ENCODE measurements at places on chromosomes 7 and 10. TPM values are rescaled to one million over a fixed set of nuclear protein-coding genes. Genes with fewer than 3 reads are reported as not detected.

DNA sequence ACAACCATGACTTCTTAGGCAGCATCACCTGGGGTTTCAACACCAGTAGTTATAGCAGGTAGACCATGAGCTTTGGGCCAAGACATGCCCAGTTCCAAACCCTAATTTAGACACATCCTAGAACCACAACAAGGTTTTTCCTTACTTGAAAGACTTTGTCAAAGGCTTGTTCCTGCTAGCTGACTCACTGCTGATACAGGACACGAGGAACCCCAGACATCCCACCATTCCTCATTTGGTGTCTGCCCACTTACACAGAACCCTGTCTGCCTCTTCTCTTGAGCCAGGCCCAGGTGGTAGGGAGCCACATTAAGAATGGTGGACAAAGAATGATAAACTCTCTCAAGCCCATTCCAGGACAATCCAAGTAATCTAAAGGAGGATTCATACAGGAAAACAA, 109.0 kb downstream of the CCDC71L start:
- H3K36me3 ChIP-seq = no peaks in the 10 kb centered on the region
- H3K27ac ChIP-seq = no peak overlapping the region
- no peak for DNase-seq
- no peak overlapping the region for H3K4me3 ChIP-seq
- no peaks in the 10 kb centered on the region for H3K27me3 ChIP-seq

GRCh38 chr10:128123846-128124245, 2.4 kb downstream of the MKI67 start:
- H3K4me3 ChIP-seq = no peak overlapping the region
- peaks cover 6% of the 10 kb centered on the region for H3K4me1 ChIP-seq
- no peak for DNase-seq

- no peak overlapping the region for H3K4me3 ChIP-seq
- no peaks in the 10 kb centered on the region for H3K27me3 ChIP-seq
- H3K4me1 ChIP-seq = no peaks in the 10 kb centered on the region
- no peak for DNase-seq
These were observed 144.9 kb downstream of the PAXIP1 start for GRCh38 chr7:154857728-154858681.

- no peaks in the 10 kb centered on the region for H3K36me3 ChIP-seq
- no peak overlapping the region for H3K27ac ChIP-seq
These were observed 54.2 kb upstream of the EBF3 start for GRCh38 chr10:130018265-130018664.

The CAMK1D gene
- 4.2 TPM for total RNA-seq

The MOSPD3 gene
- 2.2 TPM for total RNA-seq

The PSD gene
- 2.0 TPM for total RNA-seq
